ENCODE measurements at places on chromosomes 1 and 21. TPM values are rescaled to one million over a fixed set of nuclear protein-coding genes. Genes with fewer than 3 reads are reported as not detected.
A peak's percentile ranks its signal among the peaks of the same experiment; 100 is the strongest.

ANGPTL7 gene
- not detected for total RNA-seq

LCE6A gene
- total RNA-seq = not detected

SFT2D2 gene
- 9.2 TPM for total RNA-seq

PPOX gene
- 22.7 TPM for total RNA-seq

CD2 gene
- total RNA-seq = not detected

KIF2C gene
- total RNA-seq = 85.9 TPM

CELA3B gene
- not detected for total RNA-seq

BCAR3 gene
- 2.3 TPM for total RNA-seq

AK5 gene
- total RNA-seq = not detected

GJA8 gene
- not detected for total RNA-seq

ST6GALNAC5 gene
- total RNA-seq = not detected

FCGR2B gene
- total RNA-seq = not detected

LORICRIN gene
- total RNA-seq = not detected

SHISAL2A gene
- not detected for total RNA-seq

SLC9C2 gene
- not detected for total RNA-seq

PFDN2 gene
- total RNA-seq = 17.5 TPM

S100A9 gene
- total RNA-seq = 14.0 TPM

FMO4 gene
- total RNA-seq = 7.4 TPM

DNA sequence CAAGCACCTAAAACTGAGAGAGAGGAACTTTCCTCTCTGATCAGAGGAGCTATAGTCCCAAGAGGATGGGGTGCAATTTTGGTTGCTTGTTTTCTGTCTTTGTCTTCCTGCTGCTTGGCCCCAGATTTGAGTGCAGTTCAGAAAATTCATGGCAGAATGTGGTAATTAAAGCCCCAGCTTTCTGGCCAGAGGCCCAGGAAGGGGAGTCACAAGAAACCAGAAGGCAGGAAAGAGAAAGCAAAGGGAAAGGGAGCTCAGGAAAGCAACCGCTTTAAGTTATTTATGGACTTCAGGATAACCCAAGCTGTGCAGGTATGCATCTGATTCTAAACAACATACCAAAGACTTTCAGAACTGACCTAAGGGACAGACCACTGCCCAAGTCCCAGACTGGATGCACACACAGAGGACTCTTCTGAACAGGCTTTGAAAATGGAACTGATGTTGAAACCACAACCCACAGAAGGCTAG is 88.8 kb downstream of the ST3GAL3 start:
- peak; percentile 40 for DNase-seq

- no peak for DNase-seq
These were observed 2.3 kb downstream of the HIPK1 start for GRCh38 chr1:113931451-113931851.

GRCh38 chr1:53735681-53736080 is 3.3 kb downstream of the GLIS1 start:
- DNase-seq = no peak

DNA sequence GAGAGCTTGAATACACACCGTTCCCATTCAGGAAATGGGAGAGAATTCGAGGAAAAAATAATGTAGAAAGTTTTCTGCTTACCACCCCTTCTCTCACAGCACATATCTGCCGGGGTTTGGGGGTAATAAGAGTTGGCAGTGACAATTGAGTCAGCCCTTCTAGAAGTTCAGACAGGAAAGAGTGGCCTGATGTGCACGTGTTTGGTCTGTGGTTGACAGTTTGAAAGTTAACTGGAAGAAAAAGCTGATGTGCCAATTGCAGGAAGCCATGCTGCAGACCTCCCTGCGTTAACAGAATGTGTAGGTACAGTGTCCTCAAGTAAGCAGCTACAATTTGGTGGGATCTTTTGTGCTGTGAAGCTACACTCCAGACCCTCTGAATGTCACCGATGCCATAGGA is 50.9 kb downstream of the DHX9 start:
- peak; percentile 6 for DNase-seq

DNA sequence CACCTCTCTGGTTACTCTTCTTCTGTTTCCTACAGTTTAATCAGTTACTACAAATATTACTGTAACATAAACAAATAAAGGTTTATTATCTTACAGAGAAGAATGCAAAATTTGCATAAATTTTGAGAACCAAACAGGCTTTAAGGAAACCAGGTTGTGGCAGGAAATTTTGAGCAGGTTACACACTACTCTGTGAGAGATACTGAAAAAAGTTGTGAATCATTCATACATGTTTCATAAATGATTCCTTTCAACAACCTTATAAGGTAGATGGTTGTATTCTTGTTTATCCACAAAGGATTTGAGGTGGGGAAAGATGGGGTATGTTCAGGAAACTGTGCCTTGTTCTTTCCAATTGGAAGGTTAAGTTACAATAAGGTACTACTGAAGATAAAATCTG is 58.6 kb downstream of the MAST2 start:
- DNase-seq = no peak

DNA sequence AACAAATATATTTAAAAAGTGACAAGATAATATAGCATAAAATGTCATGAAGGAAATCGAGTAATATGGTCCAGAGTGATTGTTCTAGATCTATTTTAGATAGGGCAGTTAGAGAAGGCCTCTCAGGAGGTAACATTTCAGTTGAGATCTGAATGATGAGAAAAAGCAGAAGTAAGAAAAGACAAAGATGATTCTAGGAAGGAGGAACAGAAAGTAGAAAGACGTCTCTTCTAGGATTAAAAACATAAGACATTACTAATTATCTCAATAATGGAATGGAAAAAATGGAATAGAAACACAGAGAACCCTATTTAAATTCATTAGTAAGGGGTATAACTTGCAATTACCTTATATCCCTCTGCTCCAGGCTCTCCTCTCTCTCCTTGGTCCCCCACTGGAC is 130.0 kb upstream of the ZNHIT6 start:
- no peak for DNase-seq

DNA sequence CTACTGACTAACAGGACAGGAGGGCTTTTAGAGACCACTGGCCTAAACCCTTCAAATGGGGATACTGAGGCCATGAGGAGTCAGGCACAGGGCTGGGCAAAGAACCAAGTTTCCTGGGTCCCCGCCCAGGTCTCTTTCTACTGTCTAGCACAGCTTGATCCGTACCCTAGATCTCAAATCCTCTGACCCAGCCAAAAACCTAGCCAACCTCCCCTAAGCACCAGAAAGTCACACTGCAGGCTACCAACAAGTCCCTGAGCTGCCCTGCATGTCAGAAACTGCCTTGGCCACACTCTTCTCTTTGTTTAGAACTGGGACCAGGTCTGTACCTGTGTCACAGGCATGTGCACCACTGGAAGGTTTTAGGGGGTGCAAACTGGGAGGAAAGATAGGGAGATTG is 33.6 kb downstream of the AHDC1 start:
- no peak for DNase-seq

DNA sequence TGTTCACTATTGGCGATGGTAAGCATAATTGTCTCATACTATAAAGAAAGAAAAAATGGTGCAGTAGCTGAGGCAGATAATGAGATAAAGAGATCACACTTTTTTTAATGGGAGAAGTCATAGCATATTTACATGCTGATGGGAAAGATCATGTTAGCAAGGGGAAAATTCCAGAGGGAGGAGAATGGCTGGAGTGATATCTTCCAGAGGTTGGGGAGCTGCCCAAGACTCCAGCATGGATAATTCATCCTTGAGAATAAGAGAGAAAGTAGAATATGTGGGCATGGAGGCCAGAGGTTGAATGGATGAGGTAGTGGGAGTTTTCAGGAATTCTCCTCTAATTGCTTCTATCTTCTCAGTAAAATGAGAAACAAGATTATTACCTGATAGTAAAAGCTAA is 45.8 kb upstream of the RGS1 start:
- no peak for DNase-seq

GRCh38 chr21:42291751-42292562 is 23.3 kb downstream of the TFF3 start:
- no peak for DNase-seq

DNA sequence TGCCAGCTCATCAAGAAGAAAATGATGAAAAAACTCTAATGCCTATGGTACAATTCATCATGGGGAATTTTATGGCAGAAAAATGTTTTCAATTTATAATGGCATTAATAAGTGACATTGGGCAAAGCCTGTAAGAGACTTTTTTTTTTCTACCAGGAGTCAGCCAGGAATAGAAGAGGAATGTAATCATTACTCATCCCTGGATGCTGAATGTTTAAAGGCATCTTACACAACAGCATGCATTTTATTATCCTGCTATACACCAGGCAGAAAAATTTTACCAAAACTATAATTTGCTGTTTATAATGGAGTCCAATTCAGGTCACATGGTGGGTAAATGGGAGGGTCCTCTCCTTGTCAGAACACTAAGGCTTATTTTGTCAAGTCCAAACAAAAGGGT is 189.9 kb upstream of the BEND5 start:
- no peak for DNase-seq

DNA sequence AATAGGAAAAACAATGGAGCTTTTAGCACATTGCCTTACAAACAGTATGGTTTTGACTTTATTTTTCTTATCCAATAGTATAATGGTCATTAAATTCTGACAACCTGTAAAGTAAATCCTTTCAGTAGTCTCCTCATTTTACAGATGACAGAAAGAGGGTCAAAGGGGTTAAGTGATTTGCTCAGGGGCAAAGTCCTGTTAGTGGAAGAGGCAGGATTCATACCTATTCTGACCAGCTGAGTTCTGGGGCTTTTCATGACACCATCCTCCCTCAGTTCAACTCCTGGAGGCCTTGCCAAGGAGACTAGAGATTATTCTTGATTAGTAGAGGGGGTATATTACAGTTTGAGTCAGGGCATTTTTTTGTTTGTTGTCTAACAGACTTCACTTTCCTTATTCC is 278.7 kb upstream of the DUSP10 start:
- no peak for DNase-seq

GRCh38 chr1:68409426-68409825 is 40.3 kb downstream of the RPE65 start:
- DNase-seq = no peak

- no peak for DNase-seq
These were observed 145.6 kb downstream of the HMGB4 start for GRCh38 chr1:34009340-34009985.

- no peak for DNase-seq
These were observed 116.4 kb downstream of the CRB1 start for GRCh38 chr1:197384471-197384870.

GRCh38 chr1:153403421-153404085 is 12.7 kb upstream of the S100A8 start:
- DNase-seq = no peak

DNA sequence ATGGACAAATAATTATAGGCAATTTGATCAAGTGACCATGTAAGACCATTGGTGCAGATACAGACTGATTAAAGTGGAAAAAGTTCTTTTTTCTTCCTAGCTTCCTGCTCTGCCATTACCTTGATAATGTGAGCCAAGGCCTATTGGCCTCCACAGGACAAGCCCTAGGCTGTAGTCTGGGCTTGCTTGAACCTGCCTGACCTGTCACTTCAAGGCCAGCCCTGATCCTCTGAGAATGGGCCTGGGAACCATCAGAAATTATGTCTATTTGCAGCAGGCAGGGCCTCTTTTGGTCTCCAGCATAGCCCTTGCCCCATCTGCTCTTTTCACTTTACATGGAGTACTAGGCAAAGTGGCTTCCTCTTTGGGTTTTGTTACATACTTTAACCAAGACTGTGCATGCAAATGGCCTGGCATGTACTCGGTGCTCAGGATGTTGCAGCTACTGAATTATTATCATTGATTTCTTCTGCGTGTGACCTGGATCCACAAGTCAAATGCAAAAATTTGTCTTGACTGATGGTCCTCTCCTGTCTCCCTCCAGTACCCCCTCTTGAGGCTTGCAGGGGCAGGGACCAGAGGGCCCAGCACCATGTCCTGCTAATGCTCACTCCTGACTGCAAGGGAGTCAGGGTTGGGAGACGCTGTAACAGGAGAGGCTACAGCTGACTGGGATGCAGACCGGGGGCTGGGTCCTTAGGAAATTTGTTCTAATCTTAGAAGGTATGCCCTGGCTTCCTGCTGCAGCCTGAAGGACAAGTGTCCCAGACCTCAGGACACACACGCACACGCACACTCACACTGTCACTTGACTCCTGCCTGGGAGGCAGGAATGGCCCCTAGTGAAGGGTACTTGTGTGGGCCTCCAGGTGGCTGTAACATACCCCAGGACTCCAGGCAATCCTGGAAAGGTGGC is 39.4 kb downstream of the RCSD1 start:
- no peak for DNase-seq

- no peak for DNase-seq
These were observed 276.1 kb downstream of the RPS6KC1 start for GRCh38 chr1:213327017-213327667.

- DNase-seq = no peak
These were observed 6.2 kb upstream of the ACP6 start for GRCh38 chr1:147676311-147677085.

DNA sequence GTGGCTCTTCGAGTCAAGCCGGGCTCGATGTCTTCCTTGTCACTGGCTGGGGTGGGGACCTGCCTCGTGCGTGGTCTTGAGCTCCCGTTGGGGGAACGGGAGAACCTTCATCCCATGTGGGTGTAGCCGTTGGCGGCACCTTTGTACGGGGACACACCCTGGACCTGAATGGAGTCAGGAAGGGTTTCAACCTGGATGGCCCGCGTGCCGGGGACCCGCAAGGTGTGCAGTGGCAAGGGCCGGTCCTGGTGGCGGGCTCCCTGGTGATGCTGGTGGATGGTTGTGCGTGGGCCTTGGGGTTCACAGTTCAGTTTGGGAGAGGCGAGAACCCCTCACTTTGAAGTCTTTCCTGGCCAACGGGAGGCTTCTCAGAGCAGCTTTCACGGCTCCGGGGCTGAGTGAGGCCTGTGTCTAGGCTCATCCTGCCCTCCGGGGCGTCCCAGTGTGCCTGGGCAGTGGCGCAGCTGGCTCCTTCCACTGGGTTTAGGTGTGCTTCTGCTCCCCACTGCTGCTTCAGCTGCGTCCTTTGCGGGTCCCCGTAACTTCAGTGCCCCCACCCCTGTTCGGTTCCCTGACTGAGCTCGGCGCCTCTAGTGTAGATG is 11.4 kb downstream of the SKI start:
- no peak for DNase-seq

DNA sequence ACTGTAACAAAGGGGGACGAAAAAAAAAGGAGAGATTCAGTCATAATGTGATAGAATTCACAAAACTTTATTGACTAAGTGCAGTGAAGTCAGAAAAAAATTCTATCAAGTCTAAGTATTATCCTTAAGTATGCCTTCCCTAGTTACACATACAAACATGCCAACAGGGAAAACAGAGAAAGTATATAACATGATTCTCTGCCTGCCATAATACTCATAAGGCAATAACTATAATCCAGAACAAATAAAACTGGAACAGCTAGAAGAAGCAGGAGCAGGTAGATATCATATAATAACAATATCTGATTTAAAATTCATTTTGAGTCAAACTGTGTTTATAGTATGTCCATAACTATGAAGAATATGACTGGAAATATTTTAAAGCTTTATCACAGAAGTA is 184.3 kb downstream of the FAF1 start:
- DNase-seq = no peak

- DNase-seq = peak; percentile 14
These were observed 2.2 kb downstream of the RALGPS2 start for GRCh38 chr1:178727014-178727895.

DNA sequence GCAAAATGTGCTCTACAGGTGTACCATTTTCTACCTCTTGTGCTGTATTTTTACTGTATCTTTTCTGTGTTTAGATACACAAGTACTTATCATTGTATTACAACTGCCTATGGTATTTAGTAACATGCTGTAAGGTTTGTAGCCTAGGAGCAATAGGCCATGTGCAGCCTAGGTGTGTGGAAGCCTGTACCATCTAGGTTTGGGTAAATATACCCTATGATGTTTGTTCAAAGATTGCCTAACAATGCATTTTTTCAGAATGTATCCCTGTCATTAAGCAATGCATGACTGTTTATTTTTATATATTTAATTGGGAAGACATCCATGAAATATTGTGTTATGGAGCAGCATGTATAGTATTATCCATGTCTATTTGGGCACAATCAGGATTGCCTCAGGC is 11.0 kb downstream of the ETV3L start:
- no peak for DNase-seq
